SHP77 (cell line): ENCODE measurements at places on chromosomes 4 and X.
A peak's percentile ranks its signal among the peaks of the same experiment; 100 is the strongest.

DNA sequence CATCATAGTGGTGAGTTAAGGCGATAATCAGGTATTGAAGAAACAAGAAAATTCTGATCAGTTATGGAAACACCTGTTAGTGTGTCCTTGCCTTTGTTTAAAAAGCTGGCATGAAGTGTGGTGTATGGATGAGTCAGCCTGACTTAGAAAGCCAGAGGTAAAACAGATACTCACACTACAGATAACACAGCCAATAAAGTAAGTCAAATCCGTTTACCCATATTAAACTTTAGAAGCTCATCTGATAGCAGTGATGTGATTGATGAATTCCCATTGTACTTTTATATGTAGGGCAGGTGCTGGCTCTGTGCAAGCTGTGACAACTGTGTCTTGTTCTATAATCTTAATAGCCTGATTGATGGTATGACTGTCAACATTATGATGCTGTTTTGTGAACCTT lies 1392.7 kb upstream of the IGFBP7 start:
- peak; percentile 86 for DNase-seq

- DNase-seq: no peak
Observed at GRCh38 chrX:116499780-116500179, 37.0 kb upstream of the CT83 start.

- no peak for DNase-seq
Observed at GRCh38 chr4:8035371-8035780, 95.7 kb upstream of the AFAP1 start.

DNA sequence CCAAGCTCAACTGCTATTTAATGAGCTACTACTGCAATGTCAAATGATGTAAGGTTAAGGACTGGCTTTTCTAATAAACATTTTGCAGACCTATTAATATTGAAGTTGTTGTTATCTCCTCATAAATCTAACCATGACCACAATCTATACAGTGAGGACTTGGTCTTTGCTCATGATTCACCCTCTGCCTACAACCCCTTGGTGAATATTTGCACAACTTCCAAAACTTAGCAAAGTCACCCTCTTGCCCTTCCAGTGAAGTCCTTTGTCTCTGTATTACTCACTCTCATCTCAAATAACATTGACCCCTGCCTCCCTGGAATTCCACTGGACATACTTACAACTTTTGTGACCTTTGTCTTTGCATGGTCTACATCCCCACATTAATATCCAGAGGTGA lies 204.5 kb downstream of the KCNIP4 start:
- no peak for DNase-seq

DNA sequence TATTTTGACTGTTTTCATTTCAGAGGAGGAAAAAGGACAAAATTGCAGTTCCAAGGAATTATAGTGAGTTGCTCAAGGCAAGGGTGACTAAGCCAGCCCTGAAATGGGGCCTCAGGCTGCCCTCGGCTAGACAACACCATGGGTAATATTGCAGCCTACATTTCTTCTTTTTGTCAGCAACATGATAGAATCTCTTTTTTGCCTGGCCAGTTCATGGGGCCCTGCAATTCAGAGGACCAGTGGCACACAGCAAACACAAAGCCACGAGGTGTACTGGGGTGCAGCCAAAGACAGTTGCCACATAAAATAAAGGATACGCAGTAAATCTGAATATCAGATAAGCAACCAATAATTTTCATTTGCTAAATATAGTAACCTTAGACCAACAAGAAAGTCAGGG lies 41.8 kb downstream of the RBM47 start:
- no peak for DNase-seq

GRCh38 chrX:19904778-19905367 lies 17.5 kb upstream of the SH3KBP1 start:
- DNase-seq: peak; percentile 33

GRCh38 chr4:170769862-170770261 lies 680.1 kb upstream of the AADAT start:
- DNase-seq: no peak

- peak; percentile 75 for DNase-seq
Observed at GRCh38 chr4:140049849-140050637, 103.9 kb downstream of the MAML3 start.

DNA sequence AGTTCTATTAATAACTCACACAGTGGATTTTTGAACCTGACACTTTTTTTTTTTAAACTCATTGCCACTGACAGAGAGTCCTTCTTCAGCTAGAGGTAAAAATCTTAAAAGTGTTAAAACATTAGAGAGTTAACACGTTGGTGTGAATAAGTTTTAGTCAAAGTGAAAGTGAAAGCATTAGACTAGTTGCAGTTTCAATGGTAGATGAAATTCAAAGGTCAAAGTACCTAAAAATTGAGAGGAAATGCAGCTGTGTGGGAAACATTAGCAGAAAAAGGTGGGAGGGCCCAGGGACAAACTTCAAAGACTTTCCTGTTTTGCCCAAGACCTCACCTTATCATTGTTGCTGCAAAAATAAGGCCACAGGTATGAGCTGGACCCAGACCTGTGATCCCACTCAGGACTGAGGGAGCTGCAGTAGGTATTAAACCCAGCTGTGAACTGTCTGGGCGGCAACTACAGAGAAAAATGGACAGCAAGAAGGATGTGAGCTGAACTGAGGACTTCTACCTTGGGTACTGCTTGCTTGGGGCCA lies 17.6 kb upstream of the GABRA4 start:
- no peak for DNase-seq

- no peak for DNase-seq
Observed at GRCh38 chr4:87857789-87858188, 25.0 kb downstream of the MEPE start.

DNA sequence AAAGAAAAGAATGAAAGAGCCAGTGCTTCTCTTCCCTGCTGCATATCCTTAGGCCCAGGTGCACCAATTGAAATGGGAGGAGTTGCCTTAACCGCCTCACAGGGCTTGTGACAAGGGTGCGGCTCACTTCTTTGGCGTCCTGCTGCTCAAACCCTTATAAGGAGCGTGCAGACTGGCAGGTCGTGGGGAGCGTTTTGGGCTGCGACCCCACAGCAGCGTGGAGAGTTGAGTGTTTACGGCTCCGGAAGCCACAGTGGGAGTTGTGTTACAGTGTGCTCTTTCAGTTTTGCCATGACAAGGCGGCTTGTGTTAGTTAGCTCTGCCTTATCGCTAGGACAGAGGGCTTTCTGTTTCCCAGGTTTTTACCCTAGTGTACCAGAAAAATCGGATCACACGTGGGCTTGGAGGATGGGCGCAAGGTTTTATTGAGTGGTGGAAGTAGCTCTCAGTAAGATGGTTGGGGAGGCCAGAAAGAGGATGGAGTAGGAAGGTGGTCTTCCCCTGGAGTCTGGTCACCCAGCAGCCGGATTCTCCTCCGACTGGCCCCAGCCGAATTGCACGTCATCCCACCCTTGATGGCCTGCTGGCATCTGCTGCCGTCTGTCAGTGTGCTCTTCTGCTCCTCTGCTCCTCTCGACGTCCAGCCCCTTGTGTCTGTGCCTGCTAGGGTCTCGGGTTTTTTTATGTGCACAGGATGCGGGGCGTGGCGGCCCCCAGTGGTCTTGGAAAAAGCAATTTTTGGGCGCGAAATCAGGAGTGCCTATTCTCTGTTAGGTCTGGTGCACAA lies 718.9 kb downstream of the ARAP2 start:
- no peak for DNase-seq
